MV-4-11 (cell line): ENCODE measurements at places on chromosomes 2 and 18.
A peak's percentile ranks its signal among the peaks of the same experiment; 100 is the strongest.

DNA sequence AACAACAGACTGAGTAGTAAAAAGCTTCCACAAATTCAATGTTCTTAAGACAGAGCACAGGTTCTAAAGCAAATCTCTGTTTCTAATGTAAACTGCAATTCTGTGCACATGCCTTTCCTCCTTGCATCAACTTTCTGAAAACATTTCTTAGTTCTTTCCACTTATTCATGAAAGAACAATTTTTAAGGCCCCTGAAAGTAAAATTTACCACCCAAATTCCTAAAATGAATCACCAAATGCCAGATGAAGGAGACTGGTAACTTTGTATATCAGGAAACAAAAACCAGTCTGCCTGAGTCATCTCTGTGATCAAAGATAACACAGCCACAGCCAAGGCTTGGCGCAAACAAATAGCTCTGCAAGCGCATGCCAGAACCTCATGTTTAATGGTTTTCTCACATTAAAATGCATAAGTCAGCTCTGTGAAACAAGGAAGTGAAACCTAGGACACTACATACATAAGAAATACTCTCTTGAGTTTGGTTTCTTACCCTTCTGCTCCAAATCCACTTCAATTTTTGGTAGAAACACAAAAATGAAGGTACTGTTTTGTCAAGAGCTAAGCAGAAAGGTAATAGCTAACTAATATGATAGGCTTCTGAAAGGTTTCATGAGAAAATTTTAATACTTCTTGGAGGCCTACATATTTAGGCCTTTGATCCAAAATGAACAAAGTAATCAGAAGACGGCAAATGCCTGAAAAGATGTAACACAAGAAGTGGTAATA, 169.4 kb downstream of the THADA start:
- DNase-seq, result peak; percentile 98

- no peak for DNase-seq
These were observed 78.7 kb downstream of the RRM2 start for GRCh38 chr2:10201201-10201600.

GRCh38 chr2:3517948-3518495, 1.3 kb downstream of the ADI1 start:
- no peak for DNase-seq

- DNase-seq, result peak; percentile 9
These were observed 127.6 kb upstream of the ITGA6 start for GRCh38 chr2:172299741-172300140.

DNA sequence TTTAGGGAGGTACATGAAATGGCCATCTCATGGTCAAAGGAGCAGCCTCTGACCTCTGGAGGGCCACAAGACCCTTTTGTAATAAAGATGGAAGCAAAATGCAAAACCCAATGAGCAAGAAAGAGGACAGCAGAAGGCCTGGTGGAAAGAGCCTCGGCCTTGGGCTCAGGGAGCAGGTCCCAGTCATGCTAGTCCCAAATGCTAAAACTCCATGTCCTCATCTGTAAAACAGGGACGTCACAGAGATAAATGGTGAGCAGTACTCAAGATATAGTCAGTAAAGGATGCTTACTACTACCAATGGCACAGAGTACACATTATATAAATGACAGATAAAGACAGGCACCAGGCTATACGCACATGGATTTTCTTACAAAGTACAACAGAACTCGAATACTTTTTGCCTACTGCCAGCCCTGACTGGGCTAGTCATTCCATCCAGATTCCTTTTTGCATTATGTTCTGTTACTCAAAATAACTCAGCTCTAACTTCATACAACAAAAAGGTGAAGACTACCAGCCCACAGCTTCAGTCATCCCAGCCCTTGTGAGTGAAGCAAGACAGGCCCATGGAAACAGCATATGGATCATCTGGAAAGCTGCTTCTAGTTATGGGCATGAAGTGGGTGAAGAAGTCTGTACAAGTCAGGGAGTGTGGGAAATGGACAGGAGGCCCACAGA, 64.9 kb upstream of the TFCP2L1 start:
- DNase-seq, result no peak

DNA sequence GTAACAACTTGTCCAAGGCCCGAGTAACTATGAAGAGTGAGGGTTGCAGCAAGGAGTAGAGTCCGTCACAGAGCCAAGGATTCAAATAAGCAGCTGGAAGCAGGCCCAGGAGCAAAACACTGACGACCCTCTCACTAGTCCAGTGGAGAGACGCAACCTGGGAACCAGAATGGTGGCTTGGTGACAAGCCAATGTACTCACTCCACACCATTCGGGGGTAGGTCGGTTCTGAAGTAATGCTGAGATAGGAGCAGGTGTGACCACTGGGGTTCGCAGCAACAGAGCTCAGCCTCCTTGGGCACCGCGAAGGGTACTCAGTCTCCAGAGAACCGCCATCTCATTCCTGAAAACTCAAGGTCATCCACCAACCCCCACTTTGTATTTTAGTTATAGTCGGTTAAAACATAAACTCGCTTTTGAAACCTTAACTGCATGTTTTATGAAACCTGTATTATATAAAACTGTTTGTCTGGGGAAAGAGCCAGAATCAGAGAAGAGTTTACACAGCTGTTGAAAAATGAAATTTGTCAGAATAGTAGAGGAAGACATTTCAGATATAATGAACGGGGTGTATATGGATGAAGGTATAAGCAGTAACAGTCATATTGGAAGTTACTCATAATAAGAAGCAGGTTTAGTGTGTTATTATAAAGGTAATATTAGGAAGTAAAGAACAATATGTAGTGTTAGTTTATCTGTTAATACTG, 8.6 kb downstream of the ANKRD62 start:
- no peak for DNase-seq

DNA sequence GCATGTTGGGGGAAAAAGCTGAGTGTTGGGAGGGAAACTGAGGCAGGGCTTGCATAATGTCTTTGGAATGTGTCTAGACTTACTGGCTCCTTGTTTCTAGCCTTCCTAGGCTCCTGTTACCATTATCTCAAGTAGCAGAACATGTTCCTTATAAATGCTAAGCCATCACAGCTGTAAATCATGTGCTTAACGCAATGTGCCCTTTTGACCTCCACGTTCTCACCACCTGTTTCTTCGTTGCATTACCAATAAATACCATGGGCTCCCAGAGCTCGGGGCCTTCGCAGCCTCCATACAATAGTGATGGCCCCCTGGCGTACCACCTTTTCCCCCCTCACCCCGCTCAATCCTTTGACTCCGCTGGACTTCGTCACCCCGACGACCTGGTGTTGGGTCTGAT, 54.0 kb upstream of the CWC22 start:
- no peak for DNase-seq

GRCh38 chr2:152395103-152395502, 60.1 kb downstream of the FMNL2 start:
- no peak for DNase-seq

- peak; percentile 11 for DNase-seq
These were observed 6.2 kb upstream of the EFR3B start for GRCh38 chr2:25035537-25036220.

GRCh38 chr2:169546756-169547155, 26.9 kb downstream of the FASTKD1 start:
- no peak for DNase-seq

DNA sequence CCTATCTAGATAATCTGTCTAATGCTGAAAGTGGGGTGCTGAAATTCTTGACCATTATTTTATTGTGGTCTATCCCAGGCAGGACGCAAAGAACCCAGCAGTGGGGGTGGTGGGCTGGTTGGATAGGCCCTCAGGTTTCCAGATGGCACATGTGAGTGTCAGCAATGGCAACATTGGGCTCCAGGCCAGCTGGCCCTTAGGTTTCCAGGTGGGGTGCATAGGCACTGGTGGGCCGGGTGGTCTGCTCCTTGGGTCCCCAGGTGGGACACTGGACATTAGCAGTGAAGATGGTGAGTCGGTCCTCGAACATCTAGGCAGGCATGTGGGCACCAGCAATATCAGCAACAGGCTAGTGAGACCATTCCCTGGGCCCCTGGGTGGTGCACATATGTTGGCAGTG, 680.3 kb upstream of the ACVR2A start:
- DNase-seq, result no peak

- DNase-seq, result no peak
These were observed 15.1 kb downstream of the SH2D6 start for GRCh38 chr2:85433511-85434089.

DNA sequence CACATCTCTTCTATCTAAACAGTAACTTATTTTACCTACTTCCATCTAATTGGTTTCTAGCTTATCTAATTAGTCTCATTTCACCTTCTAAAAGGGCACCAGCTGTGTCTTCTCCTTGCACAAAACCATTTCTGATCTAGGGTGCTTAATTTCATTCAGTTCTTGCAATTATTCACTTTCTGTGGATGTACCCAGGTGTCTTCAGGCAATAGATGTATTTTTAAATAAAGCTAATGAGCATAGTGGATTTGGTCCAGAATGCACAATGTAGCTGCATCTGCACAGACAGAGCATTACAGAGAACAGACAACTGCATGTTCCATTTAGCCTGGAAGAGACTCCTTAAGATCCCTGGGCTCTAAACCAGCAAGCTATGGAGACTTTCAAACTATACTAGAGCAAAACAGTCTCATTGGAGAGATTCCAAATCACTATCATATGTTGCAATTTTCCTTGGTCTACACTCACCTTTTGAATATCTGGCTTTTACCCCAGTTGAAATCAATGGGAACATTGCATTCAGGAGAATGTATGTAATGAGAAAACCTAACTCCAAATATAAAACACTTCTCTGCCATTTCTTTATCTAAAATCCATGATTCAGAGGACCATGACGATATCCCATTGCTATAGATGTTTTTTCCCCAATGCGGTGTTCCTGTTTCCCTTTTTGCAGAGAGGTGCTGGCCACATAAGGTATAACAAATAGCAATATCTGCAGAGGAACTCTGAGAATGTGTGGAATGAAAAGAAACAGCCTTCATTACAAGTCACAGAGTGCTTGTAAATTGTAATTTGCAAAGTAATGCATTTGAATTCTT, 3.5 kb upstream of the RFX8 start:
- DNase-seq, result no peak

- DNase-seq, result no peak
These were observed 541.5 kb upstream of the NETO1 start for GRCh38 chr18:73409242-73409641.

GRCh38 chr2:45908316-45909170, 257.1 kb downstream of the PRKCE start:
- no peak for DNase-seq

GRCh38 chr18:45566025-45566740, 49.1 kb upstream of the SLC14A2 start:
- DNase-seq, result no peak

DNA sequence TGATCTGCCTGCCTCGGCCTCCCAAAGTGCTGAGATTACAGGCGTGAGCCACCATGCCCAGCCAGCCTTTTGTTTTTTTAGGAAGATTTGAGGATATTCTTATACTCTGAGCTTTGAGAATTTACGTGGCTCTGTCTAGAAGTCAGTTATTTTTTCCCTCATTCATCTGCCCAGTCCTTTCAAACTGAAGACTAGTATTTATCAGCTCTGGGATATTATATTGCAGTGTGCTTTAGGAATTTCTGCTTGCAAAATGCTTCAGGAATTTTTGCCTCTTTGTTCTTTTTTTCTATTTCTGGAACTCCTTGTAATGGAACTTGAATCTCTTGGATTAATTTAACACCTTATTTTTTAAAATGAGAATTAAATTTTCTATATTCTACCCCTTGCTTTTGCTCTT, 22.6 kb downstream of the ACSL3 start:
- DNase-seq, result no peak

GRCh38 chr2:111037128-111037527, 83.6 kb upstream of the BCL2L11 start:
- DNase-seq, result peak; percentile 74

GRCh38 chr2:12284037-12284436, 432.7 kb upstream of the TRIB2 start:
- DNase-seq, result no peak

- peak; percentile 47 for DNase-seq
These were observed 16.6 kb downstream of the MAP4K4 start for GRCh38 chr2:101714118-101714517.

DNA sequence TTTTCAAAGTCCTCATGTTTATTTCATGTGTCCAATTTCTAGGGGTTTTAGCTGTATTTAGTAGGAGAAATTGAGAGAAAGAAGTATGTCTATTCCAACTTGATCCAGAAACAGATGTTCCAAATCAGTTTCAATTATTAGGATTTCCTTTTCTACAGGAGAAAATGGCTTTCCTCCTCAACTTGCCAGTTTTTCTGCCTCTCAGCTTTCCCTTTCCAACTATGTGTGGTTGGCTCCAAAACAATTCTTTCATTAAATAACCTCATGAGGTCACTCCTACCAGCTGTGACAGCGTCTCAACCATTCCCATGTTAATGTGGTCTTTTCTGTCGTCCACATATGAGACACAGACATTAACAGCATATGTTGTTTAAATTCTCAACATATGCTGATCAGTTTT, 13.1 kb downstream of the XIRP2 start:
- DNase-seq, result no peak

GRCh38 chr2:74439803-74440377, 1.8 kb downstream of the RTKN start:
- no peak for DNase-seq
